ENCODE measurements at places on chromosomes 5 and 9.
A peak's percentile ranks its signal among the peaks of the same experiment; 100 is the strongest.

DNA sequence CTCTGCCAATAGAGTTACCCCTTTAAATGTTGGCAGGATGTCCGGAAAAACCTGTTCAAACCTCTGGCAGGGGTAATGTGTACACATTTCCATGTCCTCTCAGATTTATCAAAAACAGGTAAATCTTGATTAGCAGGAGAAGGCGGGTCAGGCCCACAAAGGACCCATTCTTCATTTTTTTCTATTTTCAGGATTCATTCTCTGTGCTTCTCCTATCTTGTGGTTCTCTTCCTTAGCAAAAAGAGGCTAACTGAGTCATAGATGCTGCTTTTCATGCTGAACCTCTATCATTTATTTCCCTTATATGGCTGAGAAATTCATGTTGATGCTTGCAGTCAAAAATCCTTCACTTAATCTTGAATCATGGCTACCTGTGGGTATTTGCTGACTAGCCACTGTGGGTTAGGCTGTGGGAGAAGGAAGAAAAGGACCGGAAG, 112.7 kb upstream of the IQGAP2 start:
- peak; percentile 94 for DNase-seq

DNA sequence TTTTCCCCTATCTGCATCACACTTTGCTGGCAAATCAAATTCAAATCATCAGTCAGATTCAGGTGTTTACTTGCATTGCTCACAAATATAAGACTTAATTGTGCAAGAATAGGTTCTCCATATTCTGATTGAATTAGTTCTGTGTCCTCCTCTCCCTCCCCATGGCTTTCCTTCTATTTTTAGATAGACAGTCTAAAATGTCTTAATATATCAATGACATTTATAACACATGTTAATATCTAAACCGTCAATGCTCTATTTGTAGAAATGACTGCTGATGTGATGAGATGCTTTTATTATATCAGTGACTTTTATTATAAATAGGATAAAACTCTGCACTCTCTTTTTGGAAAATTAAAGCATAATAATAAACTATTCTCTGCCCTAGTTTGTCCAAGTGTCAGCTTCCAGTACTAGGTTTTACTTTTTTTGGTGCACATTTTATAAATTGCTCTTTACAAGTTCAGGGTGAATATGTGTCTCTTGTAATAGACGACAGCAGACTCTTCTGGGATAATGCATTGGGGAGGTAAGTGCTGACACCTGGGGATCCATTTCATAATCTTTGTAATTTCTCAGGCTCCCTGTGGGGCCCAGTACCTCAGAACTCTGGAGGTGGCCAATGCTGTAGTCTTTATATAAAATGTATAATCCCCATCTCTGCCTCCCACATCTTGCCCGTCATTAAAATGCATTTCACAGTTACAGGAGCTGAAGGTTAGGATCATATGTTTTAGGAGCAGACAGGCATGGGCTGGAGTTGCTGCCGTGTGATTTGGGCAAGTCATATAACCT, 321.5 kb downstream of the BRINP1 start:
- no peak for DNase-seq

DNA sequence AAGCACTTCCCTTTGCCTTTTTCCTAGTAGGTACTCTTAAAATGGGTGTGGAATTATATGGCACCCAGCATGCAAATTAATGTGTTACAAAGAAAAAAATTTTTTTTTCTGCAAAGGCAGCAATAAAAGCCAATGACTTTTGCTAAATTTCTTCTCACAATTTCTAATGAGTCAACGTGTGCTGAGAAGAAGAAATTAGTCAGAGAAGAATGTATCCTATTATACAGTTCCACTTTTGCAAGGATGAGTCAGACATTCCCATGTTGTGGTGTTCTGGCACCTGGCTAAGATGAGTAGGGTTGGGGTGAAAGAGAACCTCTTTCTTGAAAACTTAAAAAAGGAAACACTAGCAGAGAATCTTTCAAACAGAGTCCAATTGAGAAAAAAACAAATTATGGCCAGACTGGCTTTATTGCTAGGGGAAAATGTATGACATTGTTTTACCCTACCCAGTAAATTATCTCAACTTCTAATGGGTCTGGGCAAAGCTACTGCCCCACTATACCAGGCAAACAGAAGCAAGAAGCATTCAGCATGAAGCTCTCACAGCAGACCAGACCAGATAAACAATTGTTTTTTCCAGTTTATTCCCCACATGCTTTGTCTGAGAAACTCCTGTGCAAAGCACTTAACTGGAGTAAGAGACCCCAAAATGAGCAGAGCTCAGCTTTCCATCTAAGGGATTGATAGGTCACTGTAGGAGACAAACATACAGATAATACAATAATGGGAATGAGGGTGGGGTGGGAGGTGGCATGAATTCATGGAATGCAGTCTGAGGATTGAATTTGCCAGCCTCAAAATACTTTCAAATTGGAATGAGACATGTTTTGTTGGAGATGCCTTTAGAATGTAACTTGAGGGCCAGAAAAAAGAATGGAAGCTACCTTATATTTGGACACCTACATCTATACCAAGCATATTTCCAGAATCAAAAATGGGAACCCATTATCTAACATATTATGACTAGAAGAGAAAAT, 220.8 kb upstream of the RFX3 start:
- peak; percentile 90 for DNase-seq

- DNase-seq, result peak; percentile 95
These were observed 57.5 kb upstream of the PAPPA start for GRCh38 chr9:116096046-116096445.

GRCh38 chr9:38436708-38437107, 12.5 kb upstream of the IGFBPL1 start:
- DNase-seq, result no peak
